ENCODE measurements at places on chromosomes 5 and 9.

DNA sequence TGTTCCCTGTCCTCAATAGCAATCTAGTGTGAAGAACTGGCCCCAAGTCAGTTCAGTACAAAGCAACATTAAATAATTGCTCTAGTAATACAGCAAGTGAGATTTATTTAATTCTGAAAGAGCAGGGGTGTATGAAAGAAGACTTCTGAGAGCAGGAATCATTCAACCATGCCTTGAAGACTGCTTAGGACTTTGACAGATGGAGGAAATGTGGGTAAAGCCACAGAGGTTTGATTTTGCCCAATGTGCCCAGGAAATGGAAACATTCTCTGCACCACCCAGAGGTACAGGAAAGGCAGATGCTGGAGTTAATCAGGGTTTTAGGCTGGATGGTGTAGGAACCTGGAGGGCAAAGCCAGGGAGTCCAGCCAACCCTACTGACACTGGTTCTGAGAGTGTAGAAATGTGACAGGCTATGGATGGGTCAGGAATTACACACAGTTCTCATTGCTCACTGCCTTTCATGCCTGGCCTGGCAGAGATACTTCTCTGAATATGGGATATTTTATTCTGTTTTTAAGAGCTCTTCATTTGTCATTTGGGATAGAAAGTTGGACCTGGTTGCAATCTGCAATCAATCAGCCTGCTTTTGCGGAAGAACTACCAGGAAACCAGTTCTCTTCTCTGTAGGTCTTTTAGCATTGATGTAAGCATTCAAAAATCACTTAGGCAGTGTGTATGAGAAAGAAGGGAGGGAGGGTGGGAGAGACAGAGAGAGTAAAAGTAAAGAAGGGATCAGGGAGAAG, 88.3 kb downstream of the BRINP1 start:
- no peak for DNase-seq

GRCh38 chr9:95763983-95764382, 111.5 kb upstream of the ERCC6L2 start:
- DNase-seq = no peak

- no peak for DNase-seq
Measured at GRCh38 chr5:156119692-156120091, 207.3 kb upstream of the SGCD start.

GRCh38 chr5:78661691-78662090, 13.1 kb upstream of the LHFPL2 start:
- DNase-seq = no peak

DNA sequence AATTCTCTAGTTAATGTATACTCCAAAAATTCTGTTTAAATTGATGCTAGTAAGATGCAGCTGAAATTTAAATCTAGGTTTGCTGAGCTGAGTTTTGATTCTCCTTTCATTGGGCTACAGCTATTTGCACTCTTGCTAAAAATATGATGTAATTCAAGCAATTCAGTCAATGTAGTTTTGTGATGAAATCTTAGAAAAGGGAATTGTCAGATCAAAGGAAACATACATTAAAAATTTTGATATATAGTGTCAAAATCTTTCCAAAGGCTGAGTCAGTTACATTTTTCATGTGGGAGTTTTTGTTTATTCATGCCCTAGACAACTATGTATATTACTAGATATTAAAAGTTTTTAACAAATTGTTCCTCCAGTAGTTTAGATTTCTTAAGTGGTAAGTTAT, 334.9 kb upstream of the DAB2 start:
- DNase-seq = no peak

GRCh38 chr5:55645304-55645703, 66.8 kb downstream of the SLC38A9 start:
- DNase-seq = no peak
